ENCODE measurements at places on chromosomes 1 and 21. TPM values are rescaled to one million over a fixed set of nuclear protein-coding genes. Genes with fewer than 3 reads are reported as not detected.
A peak's percentile ranks its signal among the peaks of the same experiment; 100 is the strongest.

SERINC2 gene
- 10.7 TPM for total RNA-seq

TMEM61 gene
- total RNA-seq = not detected

WDR64 gene
- total RNA-seq = not detected

OPRD1 gene
- not detected for total RNA-seq

CDCA8 gene
- total RNA-seq = 0.75 TPM

ESRRG gene
- total RNA-seq = not detected

ALG14 gene
- not detected for total RNA-seq

CNR2 gene
- not detected for total RNA-seq

DNA sequence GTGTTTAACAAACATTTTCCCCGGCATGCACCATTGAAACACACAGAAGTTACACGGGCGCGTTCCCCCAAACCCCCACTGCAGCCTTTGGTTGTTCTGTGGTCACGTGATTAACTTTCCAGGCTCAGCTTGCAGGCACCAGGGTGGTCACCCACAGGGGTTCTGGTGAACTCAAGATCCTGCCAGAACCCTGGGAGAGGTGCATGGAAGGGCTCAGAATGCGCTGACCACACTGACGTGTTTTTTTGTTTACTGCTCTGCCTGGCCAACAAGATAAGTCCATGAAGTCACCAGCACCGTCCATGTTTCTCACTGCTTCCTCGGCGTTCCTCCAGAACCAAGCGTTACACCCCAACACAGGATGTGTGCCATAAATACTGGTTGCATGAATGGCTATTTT lies 229.5 kb upstream of the VAMP3 start:
- H3K4me1 ChIP-seq = no peaks in the 10 kb centered on the region
- H3K27ac ChIP-seq = no peak overlapping the region
- H3K27me3 ChIP-seq = no peaks in the 10 kb centered on the region
- no peak overlapping the region for H3K4me3 ChIP-seq

- H3K4me3 ChIP-seq = no peak overlapping the region
- no peak overlapping the region for H3K27ac ChIP-seq
- H3K4me1 ChIP-seq = no peaks in the 10 kb centered on the region
- H3K27me3 ChIP-seq = no peaks in the 10 kb centered on the region
- H3K36me3 ChIP-seq = no peaks in the 10 kb centered on the region
- DNase-seq = no peak
These were observed 76.8 kb downstream of the POU2F1 start for GRCh38 chr1:167297222-167298214.

GRCh38 chr1:43065191-43065590 lies 106.5 kb upstream of the SLC2A1 start:
- no peak overlapping the region for H3K27ac ChIP-seq
- no peak for DNase-seq
- H3K4me3 ChIP-seq = no peak overlapping the region

GRCh38 chr21:16767201-16767600 lies 745.6 kb upstream of the CXADR start:
- no peak overlapping the region for H3K27ac ChIP-seq
- no peaks in the 10 kb centered on the region for H3K36me3 ChIP-seq
- DNase-seq = no peak
- H3K27me3 ChIP-seq = no peaks in the 10 kb centered on the region
- H3K4me3 ChIP-seq = no peak overlapping the region

DNA sequence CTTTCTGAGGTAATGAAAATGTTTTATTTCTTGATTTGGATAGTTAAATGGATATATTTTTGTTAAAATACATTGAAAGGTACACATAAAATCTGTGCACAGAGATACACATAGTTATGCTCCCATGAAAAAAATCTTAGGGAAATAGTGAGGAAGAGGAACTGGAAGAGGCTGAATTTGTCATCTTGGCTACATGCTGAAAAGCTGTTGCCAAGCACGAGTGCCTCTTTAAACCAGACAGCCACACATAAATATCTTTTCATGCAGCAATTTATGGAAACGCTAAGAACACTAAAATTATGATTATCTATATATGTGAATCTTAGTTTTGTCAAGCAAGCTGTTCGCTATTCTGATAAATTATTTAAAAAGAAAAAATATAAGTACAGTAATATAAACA lies 12.8 kb upstream of the ADAR start:
- H3K36me3 ChIP-seq = no peaks in the 10 kb centered on the region
- no peak for DNase-seq
- no peaks in the 10 kb centered on the region for H3K27me3 ChIP-seq
- H3K4me3 ChIP-seq = no peak overlapping the region
- H3K4me1 ChIP-seq = no peaks in the 10 kb centered on the region

GRCh38 chr21:28538987-28539622 lies 453.6 kb downstream of the LTN1 start:
- no peak overlapping the region for H3K27ac ChIP-seq
- DNase-seq = no peak
- no peaks in the 10 kb centered on the region for H3K36me3 ChIP-seq
- H3K4me1 ChIP-seq = no peaks in the 10 kb centered on the region
- H3K4me3 ChIP-seq = no peak overlapping the region

GRCh38 chr1:152983234-152983633 lies 647 bp upstream of the SPRR1A start:
- no peak overlapping the region for H3K4me3 ChIP-seq
- H3K27ac ChIP-seq = no peak overlapping the region
- no peak for DNase-seq
- no peaks in the 10 kb centered on the region for H3K27me3 ChIP-seq
- H3K4me1 ChIP-seq = no peaks in the 10 kb centered on the region

DNA sequence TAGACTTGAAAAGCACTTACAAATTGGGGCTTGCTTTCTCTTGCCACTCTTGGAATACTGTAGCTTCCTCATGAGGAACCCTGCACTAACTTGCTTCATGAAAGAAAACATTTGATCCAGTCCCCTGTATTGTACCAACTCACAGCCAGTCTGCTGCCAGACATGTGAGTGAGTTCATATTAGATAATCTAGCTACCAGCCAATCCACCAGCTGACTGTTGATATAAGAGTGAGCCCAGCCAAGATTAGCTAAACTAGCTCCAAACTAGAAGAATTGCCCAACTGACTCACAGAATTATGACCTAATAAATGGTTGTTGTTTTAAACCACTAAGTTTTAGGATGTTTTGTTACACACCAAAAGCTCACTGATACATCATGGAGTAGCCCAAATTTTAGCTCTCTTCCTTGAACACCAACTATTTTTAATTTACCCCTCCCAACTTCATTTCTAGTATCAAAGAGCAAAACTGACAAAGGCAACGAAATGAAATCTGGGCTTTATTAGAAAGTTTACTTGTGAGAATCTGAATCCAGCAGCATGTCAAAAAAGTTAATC lies 6.6 kb upstream of the RGS8 start:
- H3K27ac ChIP-seq = no peak overlapping the region
- H3K27me3 ChIP-seq = no peaks in the 10 kb centered on the region
- no peaks in the 10 kb centered on the region for H3K36me3 ChIP-seq

- H3K36me3 ChIP-seq = no peaks in the 10 kb centered on the region
- no peak overlapping the region for H3K4me3 ChIP-seq
- H3K4me1 ChIP-seq = no peaks in the 10 kb centered on the region
- H3K27ac ChIP-seq = no peak overlapping the region
- no peak for DNase-seq
These were observed 30.5 kb downstream of the SIPA1L2 start for GRCh38 chr1:232599178-232600041.

DNA sequence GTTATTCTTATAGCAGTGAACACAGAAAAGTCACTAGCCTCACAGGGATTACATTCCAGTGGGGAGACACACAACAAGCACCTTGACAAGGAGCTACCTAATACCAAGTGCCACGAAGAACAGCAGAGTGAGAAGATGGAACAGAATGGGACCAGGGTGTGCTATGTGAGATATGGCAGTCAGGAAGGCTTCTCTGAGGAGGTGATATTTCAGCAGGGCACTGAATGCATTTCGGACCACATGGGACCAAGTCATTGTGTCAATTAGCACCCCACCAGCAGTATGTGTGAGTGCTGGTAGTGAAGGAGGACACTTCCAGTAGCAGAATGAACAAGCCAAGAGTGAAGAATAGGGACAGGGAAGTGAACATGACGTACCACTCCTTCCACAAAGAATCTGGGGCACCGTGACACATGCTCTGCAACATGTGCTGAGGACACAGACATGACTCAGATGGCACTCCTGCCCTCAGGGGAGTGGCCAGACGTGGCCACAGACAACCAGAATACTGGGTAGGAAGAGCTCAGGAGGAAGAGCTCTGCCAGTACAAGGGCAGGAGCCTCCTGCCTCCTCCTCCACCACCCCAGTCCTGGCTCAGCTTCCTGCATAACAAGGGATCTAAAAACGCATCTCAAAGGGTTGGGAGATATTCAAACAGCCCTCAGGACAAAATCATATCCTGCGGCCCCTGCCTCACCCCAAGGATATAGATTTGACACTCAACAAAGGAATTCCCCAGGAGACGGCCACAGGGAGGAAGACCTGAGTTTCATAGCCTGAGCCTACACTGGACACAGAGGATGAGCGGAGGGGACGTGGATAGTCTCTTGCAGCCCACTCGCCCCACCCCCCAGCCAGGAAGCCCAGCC lies 102.5 kb downstream of the TRABD2B start:
- H3K36me3 ChIP-seq = no peaks in the 10 kb centered on the region
- H3K4me3 ChIP-seq = no peak overlapping the region
- H3K4me1 ChIP-seq = no peaks in the 10 kb centered on the region
- H3K27ac ChIP-seq = no peak overlapping the region
- no peak for DNase-seq

- peak overlapping the region; percentile 70 for H3K4me3 ChIP-seq
- no peaks in the 10 kb centered on the region for H3K36me3 ChIP-seq
- no peaks in the 10 kb centered on the region for H3K27me3 ChIP-seq
- H3K27ac ChIP-seq = no peak overlapping the region
These were observed 858 bp upstream of the SUSD4 start for GRCh38 chr1:223364685-223365382.

- no peaks in the 10 kb centered on the region for H3K36me3 ChIP-seq
- H3K4me1 ChIP-seq = no peaks in the 10 kb centered on the region
- no peak overlapping the region for H3K27ac ChIP-seq
- DNase-seq = no peak
These were observed 34.0 kb downstream of the ZNF691 start for GRCh38 chr1:42880384-42880783.

GRCh38 chr1:198933515-198934222 lies 294.8 kb downstream of the PTPRC start:
- H3K27me3 ChIP-seq = no peaks in the 10 kb centered on the region
- no peak overlapping the region for H3K27ac ChIP-seq
- H3K4me3 ChIP-seq = no peak overlapping the region
- H3K4me1 ChIP-seq = peaks cover 3% of the 10 kb centered on the region

- H3K36me3 ChIP-seq = no peaks in the 10 kb centered on the region
- H3K4me3 ChIP-seq = no peak overlapping the region
- no peaks in the 10 kb centered on the region for H3K4me1 ChIP-seq
- H3K27ac ChIP-seq = no peak overlapping the region
These were observed 36.4 kb upstream of the LMX1A start for GRCh38 chr1:165392634-165393571.

GRCh38 chr1:106222403-106222802 lies 834.1 kb upstream of the PRMT6 start:
- no peak for DNase-seq
- no peaks in the 10 kb centered on the region for H3K4me1 ChIP-seq
- no peak overlapping the region for H3K27ac ChIP-seq
- no peak overlapping the region for H3K4me3 ChIP-seq

DNA sequence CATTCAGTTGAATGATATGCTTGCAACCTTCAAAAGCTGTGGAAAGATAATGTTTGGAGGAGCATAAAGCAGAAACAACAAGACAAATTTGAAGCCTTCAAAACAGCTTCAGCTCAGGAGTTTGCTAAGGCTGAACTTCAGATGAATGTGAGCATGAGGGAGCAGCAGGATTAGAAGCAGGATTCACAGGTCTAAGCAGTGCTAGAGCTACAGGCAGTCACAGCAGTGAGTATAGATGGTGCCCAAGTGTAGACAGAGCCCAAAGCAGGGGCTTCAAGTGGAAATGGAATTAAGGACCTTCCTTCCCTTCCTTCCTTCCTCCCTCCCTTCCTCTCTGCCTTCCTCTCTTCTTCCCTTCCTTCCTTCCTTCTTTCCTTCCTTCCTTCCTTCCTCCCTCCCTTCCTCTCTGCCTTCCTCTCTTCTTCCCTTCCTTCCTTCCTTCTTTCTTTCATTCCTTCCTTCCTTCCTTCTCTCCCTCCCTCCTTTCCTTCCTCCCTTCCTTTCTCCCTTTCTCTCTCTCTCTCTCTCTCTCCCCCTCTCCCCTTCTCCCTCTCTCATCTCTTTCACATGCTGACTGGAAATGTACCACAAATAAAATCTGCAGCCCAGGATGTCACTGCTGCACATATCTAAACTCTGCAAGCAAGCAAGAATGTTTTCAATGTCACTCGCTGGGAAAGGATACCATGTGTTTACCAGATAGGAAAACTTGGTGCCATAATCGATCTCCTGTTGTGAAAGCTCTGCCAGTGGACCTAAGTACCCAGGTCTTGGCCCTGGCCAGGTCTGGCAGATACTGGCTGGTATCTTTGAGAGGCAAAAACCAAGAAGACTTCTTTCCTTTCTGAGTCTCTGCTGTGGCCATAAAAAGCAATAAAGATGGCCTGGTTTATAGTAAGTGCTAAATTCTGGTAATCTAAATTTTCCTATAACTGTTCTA lies 13.1 kb upstream of the SLC30A10 start:
- H3K4me1 ChIP-seq = no peaks in the 10 kb centered on the region
- H3K4me3 ChIP-seq = no peak overlapping the region
- H3K27me3 ChIP-seq = no peaks in the 10 kb centered on the region

DNA sequence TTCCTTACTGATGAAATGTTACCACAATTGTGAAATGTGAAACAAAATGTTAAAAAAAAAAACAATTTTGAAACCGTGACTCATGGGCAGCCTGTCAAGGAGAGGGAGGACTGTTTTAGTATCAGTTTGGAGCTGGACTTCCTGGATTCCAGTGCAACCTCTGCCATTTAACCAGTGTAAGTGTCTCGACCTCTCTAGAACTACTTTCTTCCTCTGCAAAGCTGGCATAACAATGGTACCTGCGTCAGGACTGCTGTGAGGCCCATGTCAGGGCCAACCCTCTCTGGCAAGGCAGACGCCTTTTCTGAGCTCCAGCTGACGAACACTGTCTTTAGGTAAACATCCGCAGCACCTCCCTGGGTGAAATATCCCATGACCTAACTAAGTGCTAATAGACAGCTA lies 20.9 kb downstream of the URB1 start:
- H3K27me3 ChIP-seq = no peaks in the 10 kb centered on the region
- peak overlapping the region; percentile 86 for H3K27ac ChIP-seq
- H3K4me3 ChIP-seq = peak overlapping the region; percentile 2
- peaks cover 31% of the 10 kb centered on the region for H3K4me1 ChIP-seq

DNA sequence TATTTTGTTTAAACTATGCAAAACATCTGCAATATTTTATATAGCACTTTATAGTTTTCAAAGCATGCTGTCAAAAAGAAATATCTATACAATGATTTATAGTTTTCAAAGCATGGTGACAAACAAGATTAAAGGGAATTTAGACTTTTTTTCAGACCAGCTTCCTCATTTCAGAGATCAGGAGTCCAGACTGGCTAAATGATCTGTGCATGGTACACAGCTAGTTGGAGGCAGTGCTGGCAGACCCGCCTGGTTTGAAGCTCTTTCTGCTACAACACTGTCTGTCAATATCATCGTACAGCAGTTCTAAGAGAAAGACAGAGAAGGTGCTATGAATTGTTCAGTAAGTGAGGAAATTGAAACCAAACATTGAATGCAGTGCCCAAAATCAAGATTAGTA lies 479.0 kb downstream of the PTBP2 start:
- peaks cover 11% of the 10 kb centered on the region for H3K4me1 ChIP-seq
- no peak for DNase-seq
- no peaks in the 10 kb centered on the region for H3K27me3 ChIP-seq

Data from ascending aorta (tissue), 2 donors.